ENCODE measurements at places on chromosomes 16 and 17.

- DNase-seq = no peak
Observed at GRCh38 chr17:921161-921560, 58.4 kb downstream of the NXN start.

GRCh38 chr16:81138831-81139557 is 42.8 kb upstream of the GCSH start:
- DNase-seq = no peak

DNA sequence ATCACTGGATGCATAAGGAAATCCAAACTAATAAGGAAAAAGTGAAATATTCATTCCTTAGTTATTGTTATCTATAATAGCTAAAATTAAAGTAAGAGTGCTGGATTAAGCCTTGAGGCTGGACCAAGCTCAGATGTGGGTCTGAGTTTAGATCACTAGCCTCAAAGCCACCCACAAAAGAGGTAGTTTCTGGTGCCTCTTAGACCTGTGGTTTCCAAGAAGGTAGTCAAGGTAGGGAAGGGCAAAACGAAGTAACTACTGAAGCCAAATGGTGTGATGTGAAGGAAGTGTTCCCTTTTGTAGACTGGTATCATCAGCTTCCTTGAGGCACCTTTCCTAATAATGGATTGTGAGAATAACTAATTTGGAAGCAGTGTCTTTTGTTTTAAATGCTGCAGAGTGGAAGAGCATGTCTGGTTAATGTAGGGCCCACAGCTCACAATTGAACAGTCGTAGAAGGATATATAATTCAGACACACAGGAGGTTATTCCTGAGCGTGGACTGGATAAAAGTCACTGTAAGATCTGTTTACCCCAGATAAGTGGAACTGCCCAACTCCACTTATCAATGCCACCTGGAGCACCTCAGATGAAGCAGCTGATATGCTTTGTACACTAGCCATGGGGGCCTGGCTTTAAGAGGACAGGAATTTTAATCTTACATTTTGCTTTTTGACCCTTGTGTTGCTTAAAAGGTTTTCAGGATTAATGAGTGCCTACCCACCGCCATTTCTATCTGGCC is 31.7 kb upstream of the LCMT1 start:
- DNase-seq = no peak

DNA sequence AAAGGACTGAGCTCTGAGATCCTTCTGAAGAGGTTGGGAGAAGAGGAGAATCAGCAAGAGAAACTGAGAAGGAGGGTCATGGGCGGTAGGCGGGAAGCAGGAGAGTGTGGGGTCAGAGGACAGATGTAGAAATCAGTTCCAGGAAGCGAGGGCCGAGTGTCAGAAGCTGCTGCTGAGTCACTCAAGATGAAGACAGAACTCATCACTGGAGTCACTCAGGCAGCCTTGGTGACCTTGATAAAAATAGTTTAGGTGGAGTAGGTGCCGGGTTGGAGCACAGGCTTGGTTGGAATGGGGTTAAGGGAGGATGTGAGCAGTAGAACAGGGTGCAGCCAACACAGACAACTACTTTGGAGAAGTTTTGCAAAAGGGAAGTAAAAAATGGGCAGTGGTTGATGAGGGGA is 6.1 kb upstream of the ITGAM start:
- no peak for DNase-seq

GRCh38 chr17:28443901-28444638 is 29.4 kb upstream of the SLC13A2 start:
- no peak for DNase-seq

- no peak for DNase-seq
Observed at GRCh38 chr17:57849163-57849873, 526 bp downstream of the MRPS23 start.

DNA sequence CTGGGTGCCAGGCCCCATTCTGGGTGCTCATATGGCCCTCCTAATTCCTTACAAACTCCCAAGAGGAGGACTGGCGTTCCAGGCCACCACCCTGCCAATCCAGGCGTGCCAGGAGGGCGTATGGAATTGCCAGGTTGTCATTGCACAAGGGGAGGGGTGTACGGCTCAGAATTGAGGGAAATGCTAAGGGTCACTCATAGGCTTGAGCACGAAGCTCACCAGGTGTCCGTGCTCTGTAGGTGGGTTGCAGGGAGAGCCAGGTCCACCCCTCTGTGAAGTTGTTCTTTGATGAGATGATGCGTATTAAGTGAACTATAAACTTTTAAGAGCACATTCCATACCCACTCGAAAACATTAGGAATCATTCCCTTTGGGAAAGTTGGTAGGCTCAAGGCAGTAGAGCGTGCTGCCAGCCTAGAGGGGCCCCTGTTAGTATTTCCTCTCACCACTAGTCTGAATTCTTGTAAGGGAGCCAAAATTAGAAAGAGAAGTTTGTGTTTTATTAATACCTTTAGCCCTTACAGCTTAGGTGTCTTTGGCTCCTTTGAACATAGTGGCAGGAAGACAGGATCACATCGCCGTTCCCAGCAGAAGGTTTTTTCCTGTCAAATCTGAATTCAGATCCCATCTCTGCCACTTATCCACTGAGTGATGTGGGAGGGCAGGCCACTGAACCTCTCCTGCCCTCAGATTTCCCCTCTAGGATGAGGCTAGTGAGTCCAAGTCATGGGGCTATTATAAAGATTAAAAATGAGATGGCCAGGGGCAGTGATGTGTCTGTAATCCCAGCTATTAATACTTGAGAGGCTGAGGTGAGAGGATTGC is 38.7 kb upstream of the NFAT5 start:
- DNase-seq = no peak

- DNase-seq = no peak
Observed at GRCh38 chr17:34653511-34653910, 74.1 kb downstream of the TMEM132E start.

GRCh38 chr17:75241143-75241430 is 20.3 kb downstream of the GGA3 start:
- no peak for DNase-seq

GRCh38 chr16:11407047-11407982 is 62.1 kb downstream of the RMI2 start:
- no peak for DNase-seq

- no peak for DNase-seq
Observed at GRCh38 chr16:78684655-78685375, 585.4 kb downstream of the WWOX start.

- no peak for DNase-seq
Observed at GRCh38 chr16:15459791-15460190, 25.4 kb downstream of the BMERB1 start.

DNA sequence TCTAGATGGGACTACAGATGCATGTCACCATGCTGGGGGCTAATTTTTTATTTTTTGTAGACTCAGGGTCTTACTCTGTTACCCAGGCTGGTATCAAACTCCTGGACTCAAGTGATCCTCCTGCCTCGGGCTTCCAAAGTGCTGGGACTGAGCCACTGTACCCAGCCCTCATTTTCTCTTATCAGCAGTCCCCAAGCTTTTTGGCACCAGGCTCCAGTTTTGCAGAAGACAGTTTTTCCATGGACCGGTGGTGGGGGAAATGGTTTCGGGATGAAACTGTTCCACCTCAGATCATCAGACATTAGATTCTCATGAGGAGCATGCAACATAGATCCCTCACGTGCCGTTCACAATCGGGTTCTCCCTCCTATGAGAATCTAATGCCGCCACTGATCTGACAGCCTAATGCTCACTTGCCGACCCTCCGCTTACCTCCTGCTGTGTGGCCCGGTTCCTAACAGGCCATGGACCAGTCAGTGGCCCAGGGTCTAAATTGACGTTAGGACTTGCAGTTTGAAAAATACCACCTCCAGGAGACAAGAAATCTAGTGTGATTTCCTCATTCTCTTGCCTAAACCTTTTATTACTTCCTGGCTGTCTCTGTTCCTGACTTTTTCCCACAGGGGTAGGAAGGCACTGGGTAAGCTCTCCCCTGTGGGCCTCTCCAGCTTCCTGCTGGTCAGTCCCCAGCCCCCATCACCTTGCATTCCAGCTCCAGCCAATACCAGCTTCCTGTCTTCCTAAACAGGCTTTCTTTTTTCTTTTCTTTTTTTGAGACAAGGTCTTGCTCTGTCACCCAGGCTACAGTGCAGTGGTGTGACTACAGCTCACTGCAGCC is 9.3 kb upstream of the CNP start:
- DNase-seq = no peak

DNA sequence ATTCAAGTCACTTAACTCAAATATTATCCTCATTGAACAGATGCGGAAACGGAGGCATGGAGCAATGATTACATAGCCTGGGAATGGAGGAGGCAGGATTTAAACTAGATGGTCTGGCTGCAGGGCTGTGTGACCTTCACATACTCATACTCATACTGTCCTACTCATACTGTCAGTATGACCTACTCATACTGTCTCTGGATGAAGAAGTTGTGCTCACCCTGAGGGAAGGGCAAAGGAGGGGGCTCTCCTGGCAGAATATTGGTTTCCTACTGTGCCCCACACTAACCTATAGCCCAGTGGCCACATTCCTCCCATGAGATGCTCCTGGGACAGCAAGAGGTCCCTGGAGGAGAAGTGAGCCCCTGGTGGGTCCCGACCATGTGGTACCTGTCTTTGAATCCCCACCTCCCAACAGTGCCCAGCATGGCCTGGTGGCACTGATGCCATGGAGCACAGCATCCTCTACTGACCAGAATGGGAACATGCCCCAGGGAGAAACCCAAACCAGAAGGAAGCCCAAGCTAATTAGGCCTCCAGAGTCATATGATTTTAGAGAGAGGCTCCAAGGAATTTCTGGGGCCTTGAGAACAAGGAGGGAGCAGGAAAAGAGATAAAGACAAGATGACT is 197.3 kb upstream of the SDK2 start:
- DNase-seq = no peak

DNA sequence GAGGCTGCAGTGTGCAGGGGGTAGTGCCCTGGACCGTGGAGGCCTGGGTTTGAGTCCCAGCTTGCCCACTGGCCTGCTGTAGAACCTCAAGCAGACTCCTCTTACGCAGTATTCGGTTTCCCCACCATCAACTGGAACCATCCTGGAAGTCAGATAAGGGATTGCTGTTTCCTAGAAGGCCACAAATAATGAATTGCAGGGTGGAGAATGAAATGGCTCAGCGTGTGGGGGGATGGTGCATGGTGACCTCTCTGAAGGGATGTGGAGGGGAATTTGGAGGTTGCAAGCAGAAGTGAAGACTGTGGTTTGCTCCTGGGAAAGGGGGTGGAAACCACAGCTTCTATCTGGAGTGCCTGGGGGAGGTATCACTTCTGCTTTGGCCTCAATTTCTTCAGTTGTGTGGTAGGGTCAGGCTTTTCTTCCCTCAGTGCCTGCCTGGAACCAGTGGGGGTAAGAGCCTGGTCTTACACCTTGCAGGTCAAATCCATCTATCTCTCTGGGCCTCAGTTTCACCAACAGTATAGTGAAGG is 1.7 kb downstream of the ADGRG5 start:
- DNase-seq = no peak

DNA sequence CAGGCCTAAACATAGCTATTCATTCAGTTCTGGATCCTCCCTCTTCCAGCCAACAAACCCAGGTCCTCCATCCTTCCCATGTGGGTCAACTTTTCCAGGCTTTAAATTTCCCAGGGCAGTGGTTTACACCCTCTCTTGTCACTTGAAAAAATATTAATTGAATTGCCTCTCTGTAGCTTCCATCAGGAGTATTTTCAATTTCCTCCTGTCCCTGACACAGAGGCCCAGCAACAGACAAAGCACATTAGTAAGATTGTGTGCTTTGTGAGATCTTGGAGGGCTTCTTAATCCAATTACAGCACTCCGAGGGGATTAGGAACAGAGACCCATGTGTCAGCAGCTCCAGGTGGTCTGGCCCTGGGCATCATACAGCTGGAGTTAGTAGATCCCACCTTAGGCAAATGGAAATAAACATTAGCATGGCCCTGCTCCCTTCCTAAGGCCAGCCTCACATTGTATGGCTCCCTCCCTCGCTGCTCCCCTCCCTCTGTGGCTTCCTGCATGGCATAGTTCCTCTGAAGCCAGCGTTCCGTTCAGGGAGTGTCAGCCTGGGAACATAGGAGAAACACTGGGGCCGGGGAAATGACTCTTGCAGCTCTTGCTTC is 132.7 kb upstream of the HSBP1 start:
- DNase-seq = no peak

- DNase-seq = no peak
Observed at GRCh38 chr16:72645538-72645937, 402.4 kb downstream of the ZFHX3 start.

DNA sequence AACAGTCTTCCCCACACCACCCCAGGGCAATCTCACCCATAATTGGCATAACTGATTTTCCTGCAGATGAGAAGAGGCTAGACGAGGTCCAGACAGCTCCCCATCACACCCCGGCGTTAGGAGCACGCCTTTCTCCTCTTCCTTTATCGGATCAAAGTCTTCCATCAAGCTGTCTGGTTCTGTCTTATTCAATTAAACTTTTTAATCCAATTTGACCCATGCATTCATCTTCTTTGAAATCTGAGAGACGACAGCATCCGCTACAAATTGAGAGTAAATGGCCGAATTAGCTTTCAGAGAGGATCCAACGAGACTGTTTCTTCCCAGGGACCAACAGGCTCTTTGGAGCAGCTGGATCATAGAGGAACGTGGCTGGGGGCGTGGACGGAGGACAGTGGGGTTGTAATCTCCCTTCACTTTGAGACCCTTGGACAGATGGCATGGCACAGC is 44.4 kb upstream of the GPRC5B start:
- no peak for DNase-seq

DNA sequence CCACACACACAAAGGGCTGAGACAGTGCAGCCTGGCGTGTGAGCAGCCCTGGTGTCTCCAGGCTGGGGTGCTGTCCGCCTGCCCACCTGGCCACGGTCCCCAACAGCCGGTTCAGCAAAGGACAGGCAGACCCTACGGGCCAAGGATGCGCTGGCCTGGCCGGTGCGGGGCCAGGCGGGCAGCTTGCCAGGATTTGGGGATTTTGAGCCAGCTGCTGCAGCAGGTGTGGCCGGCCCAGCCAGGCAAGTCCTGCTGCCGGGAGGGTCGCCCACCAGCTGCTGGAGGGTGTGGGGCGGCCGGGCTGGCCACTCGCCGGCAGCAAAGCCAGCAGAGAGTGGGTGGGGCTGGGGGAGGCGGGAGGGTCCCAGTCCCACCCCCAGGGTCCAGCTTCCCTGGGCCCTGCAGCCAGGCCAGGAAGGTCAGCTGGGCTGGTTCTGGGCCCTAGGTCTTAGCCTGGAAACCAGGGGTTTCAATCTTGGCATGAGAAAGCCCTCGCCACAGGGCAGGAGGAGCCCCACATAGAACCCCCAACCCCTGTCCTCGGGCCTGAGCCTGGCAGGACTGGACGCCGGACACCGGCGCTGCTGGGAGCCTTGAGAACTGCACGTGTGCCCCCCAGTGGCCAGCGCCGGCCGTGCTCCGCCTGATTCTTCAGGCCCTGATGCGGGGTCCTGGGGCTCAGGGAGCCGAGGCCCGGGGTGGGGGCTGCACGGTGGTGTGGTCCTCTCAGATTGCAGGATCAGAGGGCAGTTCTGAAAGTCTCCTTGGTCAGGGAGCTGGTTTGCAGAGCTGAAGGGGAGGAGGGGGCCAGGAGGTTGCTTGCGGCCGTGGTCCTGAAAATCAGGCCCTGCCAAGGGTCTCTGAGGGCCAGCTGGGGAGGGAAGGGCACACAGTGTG is 17.6 kb upstream of the SSTR5 start:
- DNase-seq = no peak
